ENCODE measurements at places on chromosomes 4 and X.

DNA sequence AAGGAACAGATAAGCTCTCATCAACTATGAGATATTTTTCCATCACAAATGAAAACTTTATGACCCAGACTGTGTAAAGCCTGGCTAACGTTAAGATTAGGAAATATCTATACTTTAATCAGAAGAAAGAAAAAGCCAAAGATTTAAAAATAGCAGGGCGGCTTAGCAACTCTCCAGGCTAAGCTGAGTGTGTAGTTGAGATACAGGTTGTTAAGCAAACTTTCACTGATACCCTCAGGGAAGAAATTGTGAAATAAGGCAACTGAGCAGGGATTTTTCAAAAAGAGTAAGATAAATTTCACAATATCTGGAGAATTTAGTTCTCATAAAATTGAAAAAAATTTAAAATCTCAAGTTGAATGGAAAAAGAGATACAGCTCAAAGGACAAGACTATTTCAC is 382.0 kb downstream of the RAPGEF2 start:
- no peak for DNase-seq

GRCh38 chr4:21452931-21453330 is 495.6 kb downstream of the KCNIP4 start:
- DNase-seq, result no peak

- DNase-seq, result no peak
Observed at GRCh38 chrX:132819711-132820264, 138.6 kb downstream of the HS6ST2 start.

- DNase-seq, result no peak
Observed at GRCh38 chrX:7184816-7185215, 36.9 kb upstream of the PUDP start.

DNA sequence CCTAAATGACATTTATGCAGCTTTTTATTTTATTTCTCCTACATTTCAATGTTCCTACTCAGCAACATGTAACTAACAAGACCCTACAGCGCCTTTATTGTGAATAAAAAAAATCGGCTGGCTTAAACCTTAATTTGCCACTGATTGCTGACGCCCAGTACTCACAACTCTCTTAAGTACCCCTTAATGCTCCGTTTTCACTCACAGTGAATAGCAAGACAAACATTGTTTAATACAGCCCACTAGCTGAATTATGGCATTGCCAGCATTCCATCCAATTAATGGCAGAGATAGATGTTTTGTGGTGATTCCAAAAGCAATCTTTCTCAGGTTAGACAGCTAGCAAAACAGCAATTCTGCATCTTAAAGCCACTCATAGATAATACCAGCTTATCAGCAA is 61.1 kb downstream of the PPARGC1A start:
- no peak for DNase-seq

- DNase-seq, result no peak
Observed at GRCh38 chr4:8157496-8157895, 1.1 kb downstream of the ABLIM2 start.

DNA sequence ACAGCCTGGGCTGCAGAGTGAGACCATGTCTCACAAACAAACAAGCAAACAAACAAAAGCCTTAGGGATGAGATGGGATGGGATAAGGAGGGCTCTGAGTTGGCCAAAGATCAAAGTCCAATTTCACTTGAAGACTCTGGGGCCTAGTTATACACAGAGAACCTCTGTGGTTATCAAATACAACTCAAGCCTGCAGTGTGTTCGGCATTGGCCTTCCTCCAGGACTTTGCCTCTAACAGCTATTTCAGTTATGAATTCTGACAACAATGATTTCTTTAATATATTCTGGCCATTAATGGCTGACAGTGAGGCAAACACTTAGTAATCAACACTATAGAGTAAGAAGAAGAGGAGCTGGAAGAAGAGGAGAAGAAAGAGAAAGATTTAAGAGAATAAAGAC is 171.1 kb downstream of the PDGFRA start:
- DNase-seq, result no peak

DNA sequence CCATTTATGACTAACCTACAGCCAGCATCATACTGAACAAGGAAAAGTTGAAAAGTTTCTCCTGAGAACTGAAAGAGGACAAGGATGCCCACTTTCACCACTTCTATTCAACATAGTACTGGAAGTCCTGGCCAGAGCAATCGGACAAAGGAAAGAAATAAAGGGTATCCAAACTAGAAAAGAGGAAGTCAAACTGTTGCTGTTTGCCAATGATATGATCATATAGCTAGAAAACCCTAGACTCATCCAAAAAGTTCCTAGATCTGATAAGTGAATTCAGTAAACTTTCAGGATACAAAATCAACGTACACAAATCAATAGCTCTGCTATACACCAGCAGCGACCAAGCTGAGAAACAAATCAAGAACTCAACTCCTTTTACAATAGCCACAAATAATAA is 64.5 kb downstream of the CENPC start:
- DNase-seq, result no peak

DNA sequence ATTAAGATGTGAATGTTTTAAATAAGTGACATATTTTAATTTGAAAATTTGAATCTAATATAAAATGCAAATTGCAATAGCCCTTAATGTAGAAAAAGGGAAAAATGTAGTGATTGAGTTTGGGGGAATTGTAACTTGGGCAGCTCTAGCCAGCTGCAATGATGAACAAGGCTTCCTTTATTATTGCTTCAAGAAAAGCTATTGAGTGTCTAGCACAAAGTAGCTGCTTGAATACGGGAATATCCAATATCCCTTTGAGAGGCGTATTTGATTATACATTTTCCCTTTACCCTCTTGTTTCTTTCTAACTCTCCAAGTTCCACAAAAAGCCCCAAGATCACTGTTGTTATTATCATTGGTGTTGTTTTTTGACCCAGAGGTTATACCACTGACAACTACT is 21.8 kb downstream of the IL1RAPL1 start:
- DNase-seq, result no peak

- DNase-seq, result no peak
Observed at GRCh38 chrX:71997320-71997719, 86.7 kb downstream of the NHSL2 start.

DNA sequence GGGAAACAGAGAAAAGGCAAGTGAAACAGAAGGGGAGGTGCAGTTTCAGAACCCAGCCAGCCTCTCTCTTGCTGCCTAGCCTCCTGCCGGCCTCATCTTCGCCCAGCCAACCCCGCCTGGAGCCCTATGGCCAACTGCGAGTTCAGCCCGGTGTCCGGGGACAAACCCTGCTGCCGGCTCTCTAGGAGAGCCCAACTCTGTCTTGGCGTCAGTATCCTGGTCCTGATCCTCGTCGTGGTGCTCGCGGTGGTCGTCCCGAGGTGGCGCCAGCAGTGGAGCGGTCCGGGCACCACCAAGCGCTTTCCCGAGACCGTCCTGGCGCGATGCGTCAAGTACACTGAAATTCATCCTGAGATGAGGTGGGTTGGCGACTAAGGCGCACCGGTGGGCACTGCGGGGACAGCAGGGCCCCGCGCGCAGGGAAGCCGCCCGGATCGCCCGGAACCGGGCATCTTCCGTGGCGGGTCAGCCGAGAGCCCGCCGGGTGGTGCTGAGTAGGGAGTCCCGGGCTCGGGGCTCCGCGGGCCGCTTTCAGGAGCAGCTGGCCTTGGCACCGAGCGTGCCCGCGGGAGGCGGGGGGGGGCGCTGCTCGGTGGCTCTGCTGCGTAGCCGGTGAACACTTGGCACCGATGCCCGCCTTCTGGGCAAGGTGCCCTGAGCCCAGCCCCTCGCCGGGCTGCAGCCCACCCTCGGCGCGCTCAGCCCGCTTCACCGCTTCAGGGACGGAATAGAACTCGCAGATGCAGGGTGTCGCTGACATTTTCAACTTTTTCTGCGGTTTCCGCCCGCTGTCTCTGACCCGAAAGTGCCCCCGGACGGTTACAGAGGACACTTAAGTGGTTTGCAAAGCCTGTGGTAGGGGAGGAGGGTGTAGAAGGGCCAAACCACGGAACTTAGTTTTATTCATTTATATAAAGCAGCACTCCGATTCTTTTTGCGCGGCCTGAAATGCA is at the start of gene CD38:
CD38 (plus strand) TSS at position 40 of the 953 bp plus-strand sequence; CDS start at position 127, 87 bp downstream.
- peak; percentile 45 for DNase-seq

DNA sequence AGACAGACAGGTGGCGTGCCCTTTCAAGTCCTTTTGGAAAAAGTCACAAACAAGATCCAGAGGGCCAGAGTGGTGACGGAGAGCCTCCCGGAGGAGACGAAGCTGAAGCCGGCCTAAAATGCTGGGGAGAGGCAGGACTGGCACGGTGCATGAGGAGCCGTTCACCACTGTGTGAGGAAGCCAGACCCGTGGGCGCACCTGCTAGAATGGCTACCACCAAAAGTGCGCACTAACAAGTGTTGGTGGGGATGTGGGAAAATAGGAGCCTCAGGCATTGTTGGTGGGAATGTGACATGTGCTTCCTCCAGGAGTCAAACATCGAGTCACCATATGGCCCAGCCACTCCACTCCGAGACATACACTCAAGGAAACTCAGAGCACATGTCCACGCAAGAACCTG is 67.4 kb upstream of the HELT start:
- DNase-seq, result no peak

DNA sequence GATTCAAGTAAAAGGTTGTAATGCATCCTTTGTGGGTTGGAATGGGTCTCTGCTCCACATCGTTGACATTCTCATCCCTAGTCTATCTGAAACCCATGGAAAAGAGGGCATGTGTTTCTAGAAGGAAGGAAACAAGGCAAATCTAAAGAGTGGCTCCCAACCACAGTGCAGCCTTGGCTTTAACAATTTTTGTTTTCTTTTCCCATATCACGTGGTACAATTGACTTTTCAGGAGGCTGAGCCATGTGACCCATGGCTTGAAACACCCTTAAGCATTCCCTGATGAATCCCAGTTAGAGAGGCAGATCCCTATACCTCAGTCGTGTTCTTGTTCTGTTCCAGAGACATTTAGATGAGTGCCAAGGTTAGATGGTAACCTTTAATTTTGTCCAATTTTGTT is 12.8 kb downstream of the DCUN1D4 start:
- no peak for DNase-seq

DNA sequence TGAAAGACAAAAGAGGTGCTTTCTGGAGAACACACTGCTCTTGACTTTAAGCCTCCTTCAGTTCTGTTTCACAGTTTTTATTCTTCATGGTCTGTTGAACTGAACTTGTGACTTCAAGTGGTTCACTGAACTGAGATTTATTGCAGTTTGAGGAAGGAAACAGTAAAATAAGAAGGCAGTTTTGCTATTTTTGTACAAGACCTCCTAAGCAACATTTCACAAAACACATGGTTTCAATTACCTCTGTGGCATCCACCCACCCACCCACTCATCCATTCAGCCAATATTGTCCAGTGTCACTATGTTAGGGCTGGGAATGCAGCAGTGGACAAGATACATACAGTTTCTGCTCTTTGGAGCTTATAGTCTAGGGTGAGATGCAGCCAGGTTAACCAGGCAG is 131.3 kb downstream of the IL1RAPL2 start:
- no peak for DNase-seq

- no peak for DNase-seq
Observed at GRCh38 chrX:24169211-24169610, 19.7 kb downstream of the ZFX start.

- no peak for DNase-seq
Observed at GRCh38 chr4:123593655-123594054, 197.1 kb downstream of the SPRY1 start.

DNA sequence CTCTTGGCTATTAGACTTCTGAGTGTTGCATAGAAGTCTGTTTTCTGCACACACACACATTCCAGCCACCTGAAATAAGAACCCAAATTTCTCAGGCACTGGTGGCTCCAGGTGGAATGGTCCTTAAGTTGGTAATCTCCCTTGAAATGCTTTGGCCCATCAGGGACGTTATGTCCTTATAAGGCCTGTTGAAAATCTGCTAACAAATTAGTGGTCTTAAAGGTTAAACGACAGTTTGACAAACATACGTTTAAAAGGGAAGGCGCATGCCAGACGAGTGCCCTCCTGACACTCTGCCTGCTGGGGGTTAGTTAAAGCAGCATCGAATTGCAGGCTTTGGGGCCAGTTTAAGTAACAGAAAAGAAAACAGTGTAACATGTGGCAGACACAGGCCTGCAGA is 125.0 kb downstream of the TBX22 start:
- no peak for DNase-seq

- DNase-seq, result no peak
Observed at GRCh38 chrX:153526042-153526441, 8.6 kb downstream of the ATP2B3 start.

- no peak for DNase-seq
Observed at GRCh38 chr4:53744446-53745160, 153.3 kb upstream of the LNX1 start.
